Heart left ventricle (tissue), 16 donors: ENCODE measurements at places on chromosomes 16 and 17. TPM values are rescaled to one million over a fixed set of nuclear protein-coding genes. Genes with fewer than 3 reads are reported as not detected.

GRCh38 chr16:69563605-69564580 lies 1.9 kb upstream of the NFAT5 start:
- H3K27me3 ChIP-seq = no peaks in the 10 kb centered on the region
- peaks cover 2% of the 10 kb centered on the region for H3K36me3 ChIP-seq
- H3K4me1 ChIP-seq = peaks cover 19% of the 10 kb centered on the region
- DNase-seq = no peak

DPEP3 gene
- not detected for polyA plus RNA-seq

GRCh38 chr16:76376988-76377387 lies 99.8 kb downstream of the CNTNAP4 start:
- H3K4me3 ChIP-seq = no peak overlapping the region
- no peaks in the 10 kb centered on the region for H3K36me3 ChIP-seq
- no peak for DNase-seq
- no peak overlapping the region for H3K27ac ChIP-seq

DNA sequence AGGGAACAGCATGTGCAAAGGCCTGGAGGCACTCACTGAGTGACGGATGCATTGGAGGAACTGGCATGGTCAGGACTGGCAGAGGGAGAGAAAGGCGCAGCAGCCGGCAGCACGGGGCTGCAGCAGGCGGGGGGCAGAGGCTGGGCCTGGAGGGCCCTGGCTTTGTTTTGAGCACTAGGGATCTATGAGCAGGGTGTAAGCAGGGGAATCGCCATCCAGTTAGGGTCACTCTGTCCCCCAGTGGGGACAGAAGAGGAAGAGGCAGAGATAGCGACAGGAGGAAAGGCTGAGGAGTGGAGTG lies 14.2 kb downstream of the HSD11B2 start:
- H3K36me3 ChIP-seq = peaks cover 3% of the 10 kb centered on the region
- H3K4me1 ChIP-seq = peaks cover 55% of the 10 kb centered on the region
- no peak for DNase-seq

DNA sequence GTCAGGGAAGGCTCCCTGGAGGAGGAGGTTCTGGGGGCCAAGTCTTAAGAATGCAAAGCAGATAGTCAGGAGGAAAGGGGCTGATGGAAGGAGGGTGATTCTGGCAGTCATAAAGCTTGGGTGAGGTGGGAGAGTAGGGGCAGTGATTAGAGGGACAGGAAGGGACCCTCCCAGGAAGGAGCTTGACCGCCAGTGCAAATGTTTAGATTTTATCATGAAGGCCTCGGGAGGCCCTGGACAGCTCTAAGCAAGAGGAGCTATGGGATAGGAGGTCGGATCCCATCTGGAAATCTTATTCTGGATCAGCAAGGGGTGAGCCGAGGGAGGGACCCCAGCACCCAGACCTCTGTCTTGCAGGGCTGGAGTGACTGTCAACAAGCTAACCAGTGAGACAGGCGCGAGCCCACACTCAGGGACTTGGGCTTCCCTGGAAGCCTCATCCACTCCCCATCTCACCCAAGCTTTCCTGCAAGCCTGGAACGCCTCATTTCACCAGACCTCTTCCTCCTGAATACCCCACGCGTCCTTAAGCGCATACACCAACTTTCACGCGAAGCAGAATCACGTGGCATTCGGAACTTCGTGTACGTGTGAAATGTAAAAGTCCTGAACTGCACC lies 52.0 kb upstream of the CBX4 start:
- no peak overlapping the region for H3K4me3 ChIP-seq
- H3K27me3 ChIP-seq = peaks cover 58% of the 10 kb centered on the region
